Hematopoietic multipotent progenitor cell treated with erythropoietin and hydrocortisone succinate and interleukin-3 and kit ligand, for 15 days (in vitro differentiated cells): ENCODE measurements at places on chromosomes 5 and 9.

DNA sequence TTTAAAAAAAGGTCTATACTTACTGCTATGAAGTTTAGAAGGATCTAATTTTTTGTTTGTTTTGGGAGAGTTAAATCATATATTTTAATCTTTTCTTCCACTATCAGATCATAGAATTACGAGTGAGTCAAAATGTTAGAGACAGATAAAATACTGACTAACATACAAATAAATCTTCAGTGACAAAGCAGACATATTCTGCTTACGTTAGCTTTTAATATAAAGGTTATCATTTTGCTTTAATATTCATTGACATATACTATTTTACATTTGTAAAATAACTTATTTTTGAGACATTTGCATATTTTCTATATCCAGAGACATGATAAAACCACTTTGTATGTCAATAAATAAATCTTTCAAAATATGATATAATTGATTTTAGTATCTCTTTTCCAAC, 64.6 kb upstream of the GABRA1 start:
- DNase-seq: no peak

DNA sequence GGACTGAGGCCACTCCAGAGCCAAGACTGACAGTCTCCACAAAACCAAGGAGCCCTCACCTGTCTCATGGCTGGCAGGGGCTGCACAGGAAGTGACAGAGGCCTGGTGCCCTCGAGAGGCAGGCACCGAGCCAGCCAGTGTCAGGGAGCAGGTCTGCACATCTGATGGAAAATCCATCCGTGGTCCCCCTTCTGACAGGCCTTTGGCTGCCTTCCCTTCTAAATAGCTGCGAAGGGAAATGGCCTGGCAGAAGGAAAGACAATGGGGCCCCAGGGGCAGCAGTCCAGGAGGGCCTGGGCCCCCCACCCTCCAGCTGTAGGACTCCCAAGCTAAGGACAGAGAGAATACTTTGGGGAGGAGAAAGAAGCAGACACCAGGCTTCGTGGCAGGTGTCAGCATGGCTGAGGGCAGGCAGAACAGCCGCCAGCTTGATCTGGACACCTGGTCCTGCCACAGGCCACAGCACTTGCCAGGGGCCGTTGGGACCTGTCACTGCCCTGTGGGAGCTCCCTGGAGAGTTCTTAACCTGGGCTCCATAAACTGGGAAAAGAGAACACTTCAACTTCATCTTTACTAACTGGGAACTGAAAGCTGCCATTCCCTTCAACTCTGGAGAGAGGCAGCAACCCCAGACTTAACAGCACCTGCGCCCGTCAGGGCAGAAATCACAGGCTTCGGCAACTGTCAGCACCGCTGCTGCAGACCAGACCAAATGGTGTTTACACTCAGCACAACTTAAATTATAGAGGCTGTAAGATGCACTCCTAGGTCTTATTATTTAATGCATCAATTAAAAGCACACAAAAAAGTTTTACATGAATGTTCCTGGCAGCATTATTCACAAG, 22.0 kb downstream of the ADAMTS2 start:
- no peak for DNase-seq

DNA sequence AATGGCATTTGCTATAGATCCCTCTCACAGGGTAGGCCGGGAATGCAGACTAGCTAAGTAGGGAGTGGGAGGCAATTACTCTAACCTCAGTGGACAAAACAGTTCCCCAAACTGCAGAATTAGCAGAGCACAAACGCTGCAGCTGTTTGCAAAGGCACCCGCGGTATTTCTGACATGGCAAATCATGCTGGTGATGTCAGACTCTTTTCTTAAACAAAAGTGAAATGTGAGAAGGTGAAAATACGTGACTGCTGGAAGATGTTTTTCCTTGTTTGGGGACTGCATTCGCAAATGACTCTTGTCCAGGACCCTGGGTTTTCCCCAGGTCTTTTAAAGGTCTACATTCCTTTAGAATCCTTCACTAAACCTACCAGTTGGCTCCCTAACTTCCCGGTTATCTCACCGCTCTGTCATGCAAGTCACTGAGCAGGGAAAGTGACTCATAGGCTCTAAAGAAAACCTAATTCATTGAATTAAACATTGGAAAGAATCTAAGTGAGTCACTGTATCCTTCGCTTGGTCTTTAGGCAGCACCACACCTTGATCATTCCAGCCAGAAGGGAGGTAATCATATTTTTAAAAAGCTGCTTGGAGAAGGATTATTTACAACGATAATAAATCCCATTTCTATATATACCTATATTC, 91.5 kb upstream of the DNAH5 start:
- no peak for DNase-seq

DNA sequence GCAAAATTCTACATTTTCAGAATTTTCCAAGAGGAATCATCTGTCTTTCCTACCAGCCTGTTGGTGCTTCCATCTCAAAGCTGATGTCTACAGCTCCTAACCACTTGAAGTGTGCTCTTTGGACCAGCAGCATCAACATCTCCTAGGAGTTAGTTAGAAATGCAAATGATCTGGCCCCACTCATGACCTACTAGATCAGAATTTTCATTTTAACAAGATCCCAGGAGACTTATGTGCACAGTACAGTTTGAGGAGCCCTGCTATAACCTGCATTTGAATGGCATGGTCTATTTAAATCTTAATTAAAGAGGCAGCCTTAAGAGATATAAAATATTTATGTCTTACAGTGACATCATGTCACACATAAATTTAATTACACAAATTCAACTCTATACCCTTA, 33.8 kb downstream of the ITK start:
- no peak for DNase-seq

GRCh38 chr5:15791859-15792258, 291.9 kb downstream of the FBXL7 start:
- DNase-seq: no peak

GRCh38 chr5:26009742-26010141, 1028.6 kb downstream of the CDH9 start:
- DNase-seq: no peak

- DNase-seq: no peak
Measured at GRCh38 chr5:878125-878524, 14.5 kb downstream of the BRD9 start.

- no peak for DNase-seq
Measured at GRCh38 chr9:91900055-91900796, 49.8 kb downstream of the ROR2 start.

DNA sequence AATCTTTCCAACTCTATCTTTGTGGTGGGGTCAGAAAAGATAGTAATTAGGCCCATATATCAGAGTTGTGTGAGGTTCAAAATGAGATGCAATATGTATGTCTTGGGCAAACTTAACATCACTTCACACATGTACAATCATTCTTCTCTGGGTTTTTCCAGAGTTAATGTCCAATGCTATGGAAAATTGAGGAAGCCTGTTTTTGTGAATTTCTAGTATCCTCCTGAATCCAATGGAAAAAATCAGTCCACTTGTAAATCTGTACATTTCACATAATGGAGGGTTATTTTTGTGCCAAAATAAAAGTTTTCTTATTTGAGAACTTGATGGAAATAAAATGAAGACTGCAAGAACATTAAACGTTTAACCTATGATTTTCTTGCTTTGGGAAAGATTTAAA, 155.6 kb upstream of the SEMA6A start:
- no peak for DNase-seq

DNA sequence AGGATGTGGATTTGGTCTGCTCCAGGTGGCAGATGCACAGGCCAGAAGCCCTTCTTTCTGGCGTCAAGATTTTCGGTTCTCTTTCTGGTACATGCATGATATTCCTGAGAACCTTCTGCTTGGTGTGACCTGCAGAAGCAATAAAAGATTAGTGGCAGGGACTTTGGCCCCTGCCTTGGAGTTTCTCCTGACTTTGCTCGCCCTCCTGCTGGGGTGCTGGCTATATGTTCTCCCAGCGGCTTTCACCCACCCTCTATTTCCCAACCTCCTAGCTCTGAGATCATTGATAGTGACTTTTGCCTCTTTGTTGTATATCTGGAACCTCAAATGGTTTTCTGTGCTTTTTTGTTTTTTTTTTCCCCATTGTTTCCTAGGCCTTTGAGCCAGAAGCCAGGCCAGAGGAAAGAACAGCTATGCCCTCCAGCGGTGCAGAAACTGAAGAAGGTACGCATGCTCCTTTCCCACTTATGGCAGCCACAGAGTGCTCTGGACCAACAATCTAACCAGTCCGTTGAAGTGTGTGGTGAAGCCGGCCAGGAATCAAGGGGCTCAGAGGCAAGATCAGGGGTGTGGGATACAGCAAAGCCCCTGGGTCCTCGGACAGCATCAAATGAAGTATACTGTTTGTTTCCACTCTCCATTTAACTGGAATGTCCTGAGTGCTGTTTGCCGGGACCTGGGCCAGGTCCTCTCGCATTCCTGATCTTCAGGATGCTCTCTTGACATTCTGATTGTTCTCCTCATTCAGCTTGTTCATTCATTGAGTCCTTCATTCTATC, 154.5 kb downstream of the ARHGEF28 start:
- DNase-seq: no peak

DNA sequence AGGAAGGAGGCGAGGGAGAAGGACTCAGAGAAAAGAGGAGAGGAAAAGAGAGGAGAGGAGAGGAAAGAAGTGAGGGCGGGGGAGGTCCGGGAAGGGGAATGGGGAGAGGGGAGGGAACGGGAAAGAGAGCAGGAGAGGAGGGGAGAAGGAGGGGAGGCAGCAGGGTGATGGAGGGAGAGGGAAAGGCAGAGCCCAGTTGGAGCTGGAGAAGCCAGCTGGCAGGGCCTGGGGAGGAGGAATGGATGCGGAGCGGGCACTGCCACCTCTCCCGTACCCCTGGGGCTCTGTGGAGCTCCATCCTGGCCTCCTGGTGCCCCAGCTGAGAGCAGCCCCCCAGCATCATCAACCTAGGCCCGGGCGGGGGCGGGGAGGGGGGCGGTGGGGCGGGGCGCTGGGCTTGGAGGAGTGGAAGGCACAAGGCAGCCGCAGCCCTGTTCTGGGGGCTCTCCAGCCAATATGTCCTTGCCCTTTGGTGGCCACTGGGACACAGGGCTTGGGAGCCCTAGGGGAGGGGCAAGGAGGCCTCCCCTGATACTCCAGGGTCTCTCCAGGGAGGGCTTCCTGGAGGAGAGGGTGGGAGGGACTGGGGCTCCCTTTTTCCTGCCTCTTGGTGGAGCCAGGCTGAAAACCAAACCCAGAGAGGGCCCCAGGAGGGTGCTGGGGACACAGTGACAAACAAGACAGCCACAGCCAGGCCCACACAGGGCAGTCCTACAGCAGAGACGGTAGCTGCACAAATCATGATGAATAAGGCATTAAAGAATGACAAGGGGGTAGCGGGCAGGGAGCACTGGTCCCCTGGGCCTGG, 123.7 kb downstream of the C9orf50 start:
- no peak for DNase-seq

- no peak for DNase-seq
Measured at GRCh38 chr9:78213712-78214111, 22.2 kb upstream of the CEP78 start.

DNA sequence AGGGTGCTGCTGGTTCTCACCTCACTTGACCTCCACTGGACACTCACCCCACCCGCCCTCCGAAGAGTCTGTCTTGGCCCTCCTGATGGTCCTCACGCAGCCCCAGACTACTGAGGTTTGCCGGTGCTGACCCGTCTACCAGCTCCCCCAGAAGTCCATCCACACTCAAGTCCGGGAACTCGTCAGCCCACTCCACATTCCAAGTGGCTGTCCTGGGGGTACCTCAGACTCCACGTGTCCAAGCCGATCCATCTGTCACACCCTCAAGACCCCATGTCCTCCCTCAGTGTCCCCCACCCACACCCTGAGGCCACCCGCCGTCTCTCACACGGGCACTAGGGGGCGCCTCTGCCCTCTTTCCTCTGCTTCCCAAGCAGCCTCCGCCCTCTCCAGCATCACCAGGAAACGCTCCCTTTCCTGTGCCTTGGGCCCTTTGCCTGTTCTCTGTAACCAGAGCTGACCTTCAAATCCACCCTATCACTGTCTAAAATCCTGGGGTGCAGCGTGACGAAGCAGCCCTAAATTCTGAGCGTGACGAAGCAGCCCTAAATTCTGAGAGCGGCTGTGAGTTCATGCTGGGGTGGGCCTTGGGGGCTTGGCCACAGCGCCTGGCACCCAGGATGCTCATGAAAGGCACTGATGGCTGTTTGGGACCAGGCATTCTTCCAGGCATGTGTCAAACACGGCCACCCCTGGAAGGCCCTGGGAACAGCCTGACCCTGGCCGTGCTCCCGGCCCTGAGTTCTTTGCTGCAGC, 95.7 kb downstream of the KCNT1 start:
- DNase-seq: peak; percentile 25

GRCh38 chr9:78618735-78619134, 321.8 kb downstream of the PSAT1 start:
- DNase-seq: no peak

- DNase-seq: no peak
Measured at GRCh38 chr5:27568811-27569210, 530.4 kb upstream of the CDH9 start.

DNA sequence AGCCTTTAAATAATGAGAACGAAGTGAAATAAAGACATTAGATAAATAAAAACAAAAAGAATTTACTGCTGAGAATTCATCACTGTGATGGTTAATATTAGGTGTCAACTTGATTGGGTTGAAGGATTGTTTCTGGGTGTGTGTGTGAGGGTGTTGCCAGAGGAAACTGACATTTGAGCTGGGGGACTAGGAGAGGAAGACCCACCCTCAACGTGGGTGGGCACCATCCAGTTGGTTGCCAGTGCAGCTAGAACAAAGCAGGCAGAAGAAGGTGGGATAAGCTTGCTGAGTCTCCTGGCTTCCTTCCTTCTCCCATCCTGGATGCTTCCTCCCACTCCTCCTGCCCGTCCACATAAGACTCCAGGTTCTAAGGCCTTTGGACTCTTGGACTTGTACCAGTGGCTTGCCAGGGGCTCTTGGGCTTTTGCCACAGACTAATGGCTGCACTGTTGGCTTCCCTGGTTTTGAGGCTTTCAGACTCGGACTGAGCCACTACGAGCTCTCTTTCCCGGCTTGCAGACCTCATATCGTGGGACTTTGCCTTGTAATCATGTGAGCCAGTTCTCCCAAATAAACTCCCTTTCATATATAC, 43.7 kb upstream of the ABL1 start:
- no peak for DNase-seq

DNA sequence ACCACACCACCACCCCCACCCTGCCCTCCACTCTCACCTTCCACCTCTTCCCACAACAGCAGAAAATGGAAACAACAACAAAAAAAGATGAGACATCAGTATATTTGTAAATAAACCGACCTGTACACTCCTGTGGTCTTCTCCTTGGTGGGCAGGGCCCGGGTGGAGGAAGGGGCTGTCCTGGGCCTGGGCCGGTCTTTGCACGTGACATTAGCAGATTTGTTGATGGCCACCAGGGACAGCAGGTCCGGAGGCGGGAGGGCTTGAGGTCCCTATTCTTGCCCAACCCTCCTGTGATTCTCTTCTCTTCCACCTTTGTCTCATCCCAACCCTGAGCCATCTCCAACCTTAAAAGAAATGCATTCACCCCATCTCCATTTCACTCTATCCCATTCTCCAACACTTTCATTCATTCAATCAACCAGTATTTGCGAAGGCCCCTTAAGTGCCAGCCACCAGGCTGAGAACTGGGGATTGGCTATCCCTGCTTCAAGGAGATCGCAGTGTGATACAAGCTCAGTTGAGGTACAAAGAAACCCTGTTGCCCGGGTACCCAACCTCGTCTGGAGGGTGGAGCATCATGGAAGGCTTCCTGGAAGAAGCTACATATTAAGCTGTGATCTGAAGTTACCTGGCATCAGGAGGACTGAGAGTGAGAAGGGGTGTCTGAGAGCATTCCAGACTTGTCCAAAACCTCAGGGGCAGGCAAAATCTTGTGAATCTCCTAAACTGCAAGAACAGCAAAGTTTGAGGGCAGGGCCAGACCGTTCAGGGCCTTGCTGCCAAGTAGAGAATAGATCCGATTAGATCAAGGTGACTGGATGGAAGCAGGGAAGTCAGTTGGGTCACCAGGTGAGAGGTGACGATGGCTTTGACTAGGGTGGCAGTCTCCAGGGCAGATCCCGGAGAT, 87.4 kb downstream of the LMX1B start:
- no peak for DNase-seq
